ENCODE measurements at places on chromosomes 13 and 19. TPM values are rescaled to one million over a fixed set of nuclear protein-coding genes. Genes with fewer than 3 reads are reported as not detected.

DNA sequence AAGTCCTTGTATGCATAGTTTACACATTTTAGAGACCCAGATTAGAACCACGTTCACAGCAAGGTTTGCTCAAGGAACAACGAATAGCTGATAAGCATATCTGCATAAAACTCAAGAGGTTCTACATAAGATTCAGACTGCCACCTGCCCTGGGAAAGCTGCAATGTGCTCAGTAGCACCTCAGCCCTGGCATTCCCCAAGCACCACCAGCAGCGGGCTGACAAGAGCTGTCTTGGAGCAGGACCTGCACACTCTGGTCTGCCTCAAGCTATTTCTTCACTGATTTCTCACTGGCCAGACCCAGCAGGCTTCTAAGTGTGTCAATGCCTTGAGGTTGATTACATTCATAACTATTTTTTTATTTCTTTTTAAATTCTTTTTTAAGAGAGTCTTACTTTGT is 65.8 kb upstream of the UQCRFS1 start:
- no peak for DNase-seq

PSG1 gene
- total RNA-seq = not detected

FXYD3 gene
- total RNA-seq = not detected

DNA sequence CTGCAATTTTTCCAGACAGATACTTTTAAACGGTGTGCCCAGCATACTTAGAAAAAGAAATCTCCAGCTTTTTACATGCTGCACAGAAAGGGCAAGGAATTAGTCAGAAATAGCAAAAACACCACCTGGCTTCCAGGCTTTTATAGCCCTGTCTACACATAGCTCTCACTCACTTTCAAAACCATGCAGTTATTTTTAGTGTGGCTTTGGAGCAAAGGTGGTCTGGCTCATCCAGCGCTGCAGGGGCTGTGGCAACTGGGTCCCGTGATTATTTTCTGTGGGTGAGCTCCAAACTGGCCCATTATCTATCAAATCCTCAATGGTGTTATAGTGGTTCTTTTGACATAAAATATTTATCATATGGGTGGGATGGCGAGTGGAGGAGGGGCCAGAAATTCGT is 57.0 kb downstream of the COL4A2 start:
- no peak for DNase-seq

- DNase-seq = no peak
Measured at GRCh38 chr13:77494226-77494625, 41.3 kb upstream of the SCEL start.

GRCh38 chr19:13212759-13213330 is 62.6 kb downstream of the IER2 start:
- peak; percentile 78 for DNase-seq

RUBCNL gene
- 8.9 TPM for total RNA-seq

SLAIN1 gene
- total RNA-seq = 24.6 TPM

GRCh38 chr13:95123726-95124125 is 177.5 kb downstream of the ABCC4 start:
- DNase-seq = no peak

DNA sequence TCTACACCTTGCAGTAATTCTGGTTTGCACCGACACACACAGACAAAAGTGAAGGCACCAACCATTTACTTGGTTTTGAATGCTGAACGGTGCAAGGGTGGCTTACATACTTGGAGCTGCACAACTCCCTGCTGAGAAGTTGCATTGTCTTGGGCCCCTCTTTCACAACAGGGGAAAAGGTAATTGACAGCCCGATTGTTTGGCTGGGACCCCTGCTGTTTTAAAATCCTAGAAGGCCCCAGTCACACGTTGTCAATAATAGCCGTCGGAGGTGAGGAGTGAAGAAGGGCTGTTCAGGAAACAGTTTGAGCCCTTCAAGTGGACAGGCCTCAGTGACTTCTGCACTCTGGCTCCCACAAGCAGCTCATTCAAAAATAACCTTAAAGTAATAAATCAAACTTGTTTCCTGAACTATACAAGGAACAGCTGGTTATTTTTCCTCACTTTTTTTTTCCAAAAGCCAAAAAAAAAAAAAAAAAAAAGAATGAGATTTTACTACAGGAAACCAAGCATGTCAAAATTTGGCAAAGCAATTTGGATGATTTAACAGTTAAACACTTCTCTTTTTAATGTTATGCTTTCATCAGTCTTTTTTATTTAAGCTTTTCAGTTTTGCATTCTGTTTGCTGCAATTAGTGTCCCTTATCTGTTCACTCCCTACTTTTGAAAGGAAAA is 19.0 kb upstream of the SPRY2 start:
- DNase-seq = no peak

All from activated T-cell treated with anti-CD3 and anti-CD28 coated beads, Interleukin-2, amount 50 U/mL, for 72 hours (primary cell).